Activated CD4-positive, alpha-beta T cell treated with anti-CD3 and anti-CD28 coated beads, Interleukin-2, amount 10 ng/mL, durations not matched to agents 7 days and 5 days (primary cell): ENCODE measurements at places on chromosomes 7 and 10. TPM values are rescaled to one million over a fixed set of nuclear protein-coding genes. Genes with fewer than 3 reads are reported as not detected.

DNA sequence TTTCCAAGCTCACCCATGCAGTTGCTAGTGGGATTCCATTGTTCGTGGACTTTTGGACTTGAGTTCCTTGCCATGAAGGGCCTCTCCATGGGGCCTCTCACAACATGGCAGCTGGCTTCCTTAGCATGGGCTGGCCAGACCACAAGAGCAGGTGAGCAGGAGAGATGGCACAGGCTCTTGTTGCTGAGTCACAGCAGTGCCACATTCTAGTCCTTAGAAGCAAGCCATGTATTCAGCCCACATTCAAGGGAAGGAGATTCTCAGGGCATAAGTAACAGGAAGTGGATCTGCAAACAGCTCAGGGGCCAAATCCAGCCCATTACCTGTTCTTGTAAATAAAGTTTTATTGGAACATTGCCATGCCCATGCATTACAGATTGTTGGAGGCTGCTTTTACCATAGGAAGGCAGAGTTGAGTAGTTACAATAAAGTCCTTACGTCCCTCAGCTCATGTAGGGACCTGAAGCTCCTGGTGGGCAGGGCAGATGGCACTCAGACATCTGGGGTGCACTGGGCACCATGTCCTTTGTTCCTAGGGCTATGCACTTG is 481.5 kb upstream of the FOXK1 start:
- no peaks in the 10 kb centered on the region for H3K36me3 ChIP-seq
- H3K27me3 ChIP-seq, result no peaks in the 10 kb centered on the region
- H3K4me1 ChIP-seq, result peaks cover 6% of the 10 kb centered on the region
- H3K4me3 ChIP-seq, result no peak overlapping the region

DNA sequence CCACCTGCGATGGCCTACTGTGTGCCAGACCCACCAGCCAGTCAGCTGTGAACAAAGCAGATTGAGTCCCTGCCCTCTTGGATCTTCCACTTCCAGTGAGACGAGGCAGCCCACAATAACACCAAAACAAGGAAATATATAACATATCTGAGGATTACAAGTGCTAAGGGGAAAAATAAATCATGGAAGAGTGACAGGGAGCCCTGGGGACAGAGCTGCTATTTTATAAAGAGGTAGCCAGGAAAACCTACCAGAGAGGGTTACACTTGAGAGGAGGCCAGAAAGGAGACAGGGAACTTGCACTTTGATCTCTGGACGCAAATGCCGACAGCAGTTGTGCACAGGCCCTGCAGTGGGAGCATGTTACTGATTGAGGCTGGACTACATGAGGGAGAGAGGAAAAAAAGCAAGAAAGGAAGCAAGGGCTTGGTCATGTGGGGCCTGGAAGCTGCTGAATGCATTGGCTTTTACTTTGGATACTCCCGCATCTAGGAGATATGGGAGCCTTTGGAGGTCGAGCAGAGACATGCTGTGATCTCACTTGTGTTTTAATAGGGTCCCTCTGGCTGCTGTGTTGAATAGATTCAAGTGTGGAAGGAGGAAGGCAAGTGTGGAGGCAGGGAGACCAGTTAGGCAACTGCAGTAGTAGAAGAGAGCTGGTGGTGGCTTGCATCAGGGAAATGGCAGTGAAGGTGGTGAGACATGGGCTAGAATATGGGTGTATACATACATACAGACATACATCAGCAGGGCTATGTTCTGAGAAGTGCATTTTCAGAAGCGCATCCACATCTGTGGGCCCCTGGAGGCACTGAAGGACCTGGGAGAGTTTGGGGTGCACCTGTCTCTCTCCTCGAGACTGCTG is 26.2 kb downstream of the MINDY4 start:
- no peaks in the 10 kb centered on the region for H3K27me3 ChIP-seq
- DNase-seq, result no peak
- H3K4me3 ChIP-seq, result no peak overlapping the region
- no peak overlapping the region for H3K27ac ChIP-seq

- no peaks in the 10 kb centered on the region for H3K4me1 ChIP-seq
- no peak for DNase-seq
- no peaks in the 10 kb centered on the region for H3K36me3 ChIP-seq
- no peak overlapping the region for H3K4me3 ChIP-seq
- no peak overlapping the region for H3K27ac ChIP-seq
- no peaks in the 10 kb centered on the region for H3K27me3 ChIP-seq
These were observed 39.6 kb upstream of the INHBA start for GRCh38 chr7:41742401-41743020.

GRCh38 chr10:133366130-133366478 is 7.0 kb downstream of the ECHS1 start:
- H3K27me3 ChIP-seq, result no peaks in the 10 kb centered on the region
- no peak for DNase-seq
- H3K36me3 ChIP-seq, result peaks cover 13% of the 10 kb centered on the region

DNA sequence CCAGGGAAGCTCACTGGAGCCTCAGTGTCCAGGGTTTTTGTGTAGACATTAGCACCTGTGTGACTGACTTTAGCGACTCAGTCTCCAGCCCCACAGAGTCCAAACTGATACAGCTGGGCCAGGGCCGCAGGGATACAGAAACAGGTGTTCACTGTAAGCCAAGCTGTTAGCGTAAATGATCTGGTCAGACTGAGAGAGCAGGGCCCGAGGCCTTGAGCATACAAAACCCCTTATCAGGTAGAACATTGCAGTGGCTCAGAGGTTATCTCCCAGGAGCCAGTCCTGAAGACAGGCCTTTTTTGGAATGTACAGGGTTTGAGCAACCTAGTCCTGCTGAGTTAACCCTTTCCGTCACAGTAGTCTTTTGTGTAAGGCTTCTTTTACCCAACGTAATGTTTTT is 25.0 kb downstream of the LHPP start:
- H3K27me3 ChIP-seq, result no peaks in the 10 kb centered on the region
- no peak for DNase-seq
- H3K27ac ChIP-seq, result no peak overlapping the region
- peaks cover 21% of the 10 kb centered on the region for H3K36me3 ChIP-seq

Gene CCL24
- not detected for total RNA-seq

Gene NUTM2E
- total RNA-seq, result 0.67 TPM

Gene ANKRD16
- 5.2 TPM for total RNA-seq

- H3K4me3 ChIP-seq, result no peak overlapping the region
- peak overlapping the region; percentile 82 for H3K27ac ChIP-seq
- H3K4me1 ChIP-seq, result peaks cover 86% of the 10 kb centered on the region
- no peak for DNase-seq
- no peaks in the 10 kb centered on the region for H3K27me3 ChIP-seq
These were observed 27.7 kb upstream of the DDIT4 start for GRCh38 chr10:72245949-72246525.

Gene NSUN5
- 63.2 TPM for total RNA-seq

Gene CPA4
- total RNA-seq, result not detected

DNA sequence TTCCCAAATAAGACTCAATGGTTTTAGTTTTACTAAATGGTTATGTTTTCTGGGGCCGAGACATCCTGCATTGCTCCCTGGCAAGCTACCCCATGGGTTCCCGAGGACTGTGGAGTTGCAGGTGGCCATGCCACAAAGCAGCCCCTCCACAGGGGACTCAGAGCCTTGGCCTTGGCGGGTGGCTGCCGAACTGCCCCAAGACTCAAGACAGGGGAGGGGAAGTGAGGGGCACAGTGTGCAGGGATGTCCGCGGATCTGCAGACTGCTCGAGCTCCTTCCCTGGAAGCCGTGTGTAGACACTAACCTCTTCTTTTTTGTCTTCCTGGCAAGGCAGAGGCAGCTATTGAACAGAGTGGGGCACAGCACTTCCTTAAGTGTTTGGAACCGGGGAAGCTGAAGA is 154.6 kb downstream of the EBF3 start:
- H3K4me1 ChIP-seq, result no peaks in the 10 kb centered on the region
- no peaks in the 10 kb centered on the region for H3K36me3 ChIP-seq
- no peak for DNase-seq
- no peak overlapping the region for H3K4me3 ChIP-seq
- H3K27me3 ChIP-seq, result no peaks in the 10 kb centered on the region

Gene FAM241B
- total RNA-seq, result 4.2 TPM

DNA sequence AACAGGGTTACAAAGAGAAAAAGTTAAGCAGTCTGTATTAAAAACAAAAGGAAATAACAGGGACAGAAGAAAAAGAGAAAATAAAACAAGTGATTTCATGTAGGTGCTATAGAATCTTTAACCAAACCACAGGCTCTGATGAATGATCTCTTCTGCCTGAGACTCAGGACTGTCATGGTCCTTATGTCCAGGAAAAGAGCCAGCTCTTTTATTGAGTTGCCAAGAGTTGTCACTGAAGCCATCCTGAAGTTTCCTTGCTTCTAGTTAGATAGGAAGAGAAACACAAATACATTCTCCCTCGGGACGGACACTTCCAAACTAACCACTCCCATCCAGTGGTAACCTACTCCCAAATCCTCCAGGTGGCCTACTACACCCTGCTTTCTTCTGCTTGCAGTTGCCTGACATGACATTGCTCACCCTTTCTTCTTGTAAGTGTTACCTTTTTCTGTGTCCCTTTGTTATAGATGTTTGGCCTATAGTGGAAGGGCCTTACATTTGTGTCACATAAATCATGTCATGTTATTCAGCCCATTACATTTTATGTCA is 346.7 kb downstream of the NRG3 start:
- H3K27me3 ChIP-seq, result no peaks in the 10 kb centered on the region
- no peak overlapping the region for H3K27ac ChIP-seq
- no peak for DNase-seq

GRCh38 chr10:3438606-3439005 is 266.0 kb upstream of the PITRM1 start:
- peaks cover 3% of the 10 kb centered on the region for H3K27me3 ChIP-seq
- no peaks in the 10 kb centered on the region for H3K4me1 ChIP-seq
- H3K27ac ChIP-seq, result no peak overlapping the region
- H3K4me3 ChIP-seq, result no peak overlapping the region

DNA sequence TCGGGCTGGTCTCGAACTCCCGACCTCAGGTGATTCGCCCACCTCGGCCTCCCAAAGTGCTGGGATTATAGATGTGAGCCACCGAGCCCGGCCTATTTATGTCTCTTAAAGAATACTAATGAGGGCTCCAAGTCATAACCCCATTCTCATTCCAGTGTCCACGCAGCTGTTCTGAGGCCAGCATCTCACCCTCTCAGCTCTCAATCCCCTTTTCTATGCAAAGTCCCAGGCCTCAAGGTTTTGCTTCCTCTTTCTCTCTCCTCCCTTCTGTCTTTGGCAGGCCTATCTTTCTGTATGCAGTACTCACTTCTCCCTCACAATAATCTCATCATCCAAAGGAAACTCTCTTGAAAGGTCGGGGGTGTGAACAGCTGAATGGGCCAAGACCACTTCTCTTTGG is 28.0 kb upstream of the VSIR start:
- DNase-seq, result no peak
- H3K36me3 ChIP-seq, result no peaks in the 10 kb centered on the region
- H3K27ac ChIP-seq, result no peak overlapping the region

Gene LRRC18
- not detected for total RNA-seq

Gene VSTM2A
- total RNA-seq, result not detected

DNA sequence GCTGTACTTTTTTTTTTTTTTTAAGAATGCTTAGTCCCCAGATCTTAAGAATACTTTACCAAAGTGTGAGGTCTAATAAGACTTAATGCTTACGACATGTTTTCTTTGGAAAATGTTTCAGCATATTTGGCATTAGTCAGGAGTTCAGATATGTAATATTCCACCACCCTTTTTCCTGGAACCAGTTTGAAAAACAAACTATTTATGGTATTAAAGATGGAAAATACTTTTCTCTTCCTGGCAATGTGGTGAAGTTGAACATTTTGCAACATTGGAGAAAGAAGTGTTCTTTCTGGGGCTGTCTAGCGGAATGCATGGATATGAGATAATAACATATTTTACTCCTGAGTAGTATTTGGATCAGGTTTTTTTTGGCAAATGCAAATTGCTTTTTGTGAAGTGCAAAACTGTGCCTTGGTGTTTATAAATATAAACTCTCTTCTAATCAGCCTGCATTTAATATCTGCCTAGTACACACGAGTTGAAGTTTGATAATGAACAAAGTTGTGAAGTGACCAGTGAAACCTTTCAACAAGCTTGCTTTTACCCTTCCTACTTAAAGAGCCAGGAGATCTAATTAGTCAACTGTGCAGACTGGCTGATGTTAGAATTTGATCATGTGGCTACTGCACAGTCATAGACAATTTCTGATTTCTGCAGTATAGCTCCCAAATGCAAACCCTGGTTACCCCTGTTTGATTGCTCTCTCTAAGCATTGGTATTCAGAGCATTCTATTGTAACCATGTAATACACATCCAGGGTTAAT is 20.9 kb downstream of the MAP3K8 start:
- H3K36me3 ChIP-seq, result peaks cover 45% of the 10 kb centered on the region
- no peak for DNase-seq
- H3K27me3 ChIP-seq, result no peaks in the 10 kb centered on the region

DNA sequence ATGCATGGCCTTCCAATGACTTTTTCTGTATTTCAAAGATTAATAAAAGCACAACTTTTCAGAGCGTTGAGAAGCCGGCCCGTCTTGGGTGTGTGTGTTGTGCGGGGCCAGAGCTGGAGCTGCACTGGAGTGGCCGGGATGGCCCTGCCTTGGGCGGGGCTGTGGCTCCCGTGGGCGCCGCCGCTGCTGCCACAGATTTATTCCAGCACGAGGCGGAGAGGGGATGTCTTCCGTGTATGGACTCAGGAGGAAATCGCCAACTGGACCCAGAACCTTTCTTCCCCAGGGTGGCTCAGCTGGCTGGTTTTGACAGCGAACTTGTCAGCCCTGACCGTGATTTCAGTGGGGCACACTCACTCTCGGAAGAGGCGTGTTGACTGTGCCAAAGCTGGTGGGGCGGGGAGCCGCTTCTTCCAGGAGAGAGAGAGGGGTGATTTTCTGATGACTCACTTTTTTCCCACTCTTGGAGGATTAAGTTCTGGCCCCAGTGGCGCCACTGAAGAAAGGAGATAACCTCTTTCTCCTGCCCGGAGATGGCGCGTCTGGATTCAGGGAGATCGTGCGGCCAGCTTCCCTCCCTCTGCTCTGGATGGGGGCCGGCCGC is 72.4 kb downstream of the DNAJB6 start:
- no peak overlapping the region for H3K4me3 ChIP-seq
- no peak overlapping the region for H3K27ac ChIP-seq
- DNase-seq, result no peak

Gene NEUROG3
- total RNA-seq, result not detected

- DNase-seq, result no peak
- H3K4me3 ChIP-seq, result no peak overlapping the region
- peaks cover 2% of the 10 kb centered on the region for H3K4me1 ChIP-seq
- H3K27me3 ChIP-seq, result no peaks in the 10 kb centered on the region
- no peak overlapping the region for H3K27ac ChIP-seq
These were observed 95.8 kb upstream of the SH2B2 start for GRCh38 chr7:102190776-102191350.

Gene FEZF1
- total RNA-seq, result not detected

Gene AASS
- total RNA-seq, result 0.62 TPM

Gene MPP7
- total RNA-seq, result 20.2 TPM

- H3K27me3 ChIP-seq, result no peaks in the 10 kb centered on the region
- no peak for DNase-seq
- peaks cover 20% of the 10 kb centered on the region for H3K36me3 ChIP-seq
- H3K27ac ChIP-seq, result peak overlapping the region; percentile 57
These were observed 10.1 kb downstream of the ACTR1A start for GRCh38 chr10:102492344-102492939.

Gene TSPAN33
- 3.0 TPM for total RNA-seq

- H3K4me3 ChIP-seq, result no peak overlapping the region
- no peaks in the 10 kb centered on the region for H3K36me3 ChIP-seq
- H3K27ac ChIP-seq, result no peak overlapping the region
- peaks cover 12% of the 10 kb centered on the region for H3K4me1 ChIP-seq
- peaks cover 24% of the 10 kb centered on the region for H3K27me3 ChIP-seq
- DNase-seq, result no peak
These were observed 7.0 kb downstream of the BMPR1A start for GRCh38 chr10:86763404-86763803.

GRCh38 chr10:102347236-102347828 is 48.2 kb upstream of the NFKB2 start:
- no peaks in the 10 kb centered on the region for H3K4me1 ChIP-seq
- H3K27ac ChIP-seq, result no peak overlapping the region
- peak; percentile 20 for DNase-seq
- no peak overlapping the region for H3K4me3 ChIP-seq
- H3K36me3 ChIP-seq, result peaks cover 11% of the 10 kb centered on the region
